ENCODE measurements at places on chromosomes 11 and 22.

DNA sequence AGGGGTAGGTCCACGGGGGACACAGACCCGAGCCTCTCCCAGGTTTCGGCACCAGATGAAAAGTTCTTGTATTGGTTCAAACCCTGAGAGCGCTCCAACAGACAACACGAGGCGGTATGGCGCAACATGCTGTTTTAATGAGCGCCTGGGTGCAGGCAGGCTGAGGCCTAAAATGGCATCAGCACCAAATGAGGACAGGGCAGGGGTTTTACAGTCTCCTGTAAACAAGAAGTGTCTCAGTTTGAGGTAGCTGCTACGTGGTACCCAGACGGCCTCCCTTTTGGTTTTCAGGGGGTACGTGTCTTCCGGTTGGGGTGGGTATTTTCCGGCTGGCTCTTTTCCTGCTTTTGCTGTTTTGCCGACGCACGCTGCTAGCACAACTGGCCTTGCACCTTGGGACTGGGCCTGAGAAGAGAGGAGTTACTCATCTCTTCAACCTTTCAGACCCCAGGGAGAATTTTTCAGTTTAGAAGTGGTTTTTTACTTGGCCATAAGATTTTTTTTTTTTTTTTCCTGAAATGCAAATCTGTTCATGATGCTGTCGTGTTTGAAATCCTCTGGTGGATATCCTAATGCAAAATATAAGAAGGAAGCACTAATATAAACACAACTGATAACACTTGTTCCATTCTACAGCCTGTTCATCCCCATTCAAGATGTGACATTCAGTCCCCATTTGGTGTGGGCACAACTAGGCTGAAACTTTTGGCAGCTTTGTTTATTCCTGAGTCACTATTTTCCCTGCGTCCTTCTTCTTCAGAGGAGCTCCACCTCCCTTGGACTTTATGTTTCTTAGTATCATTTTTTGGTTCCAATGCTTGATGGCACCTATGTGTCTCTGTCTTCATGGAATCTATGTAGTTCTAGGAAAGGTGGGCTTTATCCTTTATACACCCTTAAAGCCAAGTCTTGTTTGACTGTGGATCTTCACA, 6.5 kb downstream of the PPFIBP2 start:
- no peak for DNase-seq

DNA sequence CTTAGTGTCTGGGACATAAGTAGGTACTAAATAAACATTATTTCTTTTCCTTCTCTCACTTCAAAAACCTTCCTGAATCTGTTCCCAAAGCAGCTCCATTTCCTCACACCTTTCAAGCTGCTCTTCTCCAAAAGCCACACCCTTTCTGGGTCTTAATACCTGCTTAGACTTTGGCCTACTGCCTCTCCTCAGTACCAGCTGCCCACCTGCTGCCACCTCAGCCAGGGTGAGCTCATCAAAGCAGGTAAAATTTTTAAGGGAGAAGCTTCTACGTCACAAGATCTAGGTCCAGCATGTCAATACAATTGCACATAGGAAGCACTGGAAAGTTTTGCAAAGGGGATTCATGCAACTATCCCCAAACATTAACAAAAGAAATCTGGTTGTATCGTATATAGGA, 108.4 kb downstream of the RPL27A start:
- no peak for DNase-seq

DNA sequence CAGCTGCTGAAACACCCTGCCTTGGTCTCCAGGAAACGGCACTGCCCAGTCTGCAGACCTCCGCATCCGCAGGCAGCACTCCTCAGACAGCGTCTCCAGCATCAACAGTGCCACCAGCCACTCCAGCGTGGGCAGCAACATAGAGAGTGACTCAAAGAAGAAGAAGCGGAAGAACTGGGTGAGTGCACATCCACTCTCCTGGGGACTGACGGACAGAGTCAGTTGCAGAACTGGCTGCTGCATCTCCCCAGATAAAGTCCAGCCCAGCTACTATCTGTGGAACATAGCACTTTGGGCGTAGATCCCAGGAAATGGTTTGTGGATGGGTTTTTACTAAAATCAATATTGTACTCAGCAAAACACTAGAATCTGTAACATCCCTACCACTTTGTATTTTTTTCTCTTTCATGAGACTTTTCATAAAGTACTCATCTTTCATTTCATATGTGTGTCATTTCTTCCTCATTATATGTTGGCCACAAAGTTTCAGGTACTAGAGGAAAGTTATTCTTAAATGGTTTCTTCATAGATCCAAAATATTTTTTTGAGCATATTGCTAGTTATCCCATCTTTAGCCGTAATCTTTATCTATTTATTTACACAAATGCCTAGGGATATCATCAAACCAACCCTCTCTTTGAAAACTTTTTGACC, 80.1 kb downstream of the DBX1 start:
- no peak for DNase-seq

- DNase-seq, result no peak
These were observed 47.3 kb downstream of the PRR5L start for GRCh38 chr11:36343436-36343835.

- no peak for DNase-seq
These were observed 28.9 kb upstream of the ACER3 start for GRCh38 chr11:76831686-76832310.

DNA sequence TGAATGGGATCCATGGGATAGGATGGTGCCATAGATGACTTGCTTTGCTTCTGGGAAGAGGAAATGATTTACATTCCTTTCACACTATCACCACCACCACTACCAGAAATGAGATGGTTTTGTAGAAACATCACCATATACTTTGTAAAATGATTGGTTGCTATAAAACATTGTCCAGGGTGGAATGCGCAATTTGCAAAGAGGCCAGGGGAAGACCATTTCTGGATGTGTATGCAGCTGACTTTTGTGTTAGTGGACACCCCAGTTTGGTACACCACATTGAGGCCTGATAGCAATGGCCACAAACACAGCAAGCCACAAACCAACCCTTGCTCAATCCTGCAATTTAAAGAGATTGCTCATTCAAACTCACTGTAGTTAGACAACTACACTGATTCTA, 56.7 kb upstream of the RCN1 start:
- no peak for DNase-seq

DNA sequence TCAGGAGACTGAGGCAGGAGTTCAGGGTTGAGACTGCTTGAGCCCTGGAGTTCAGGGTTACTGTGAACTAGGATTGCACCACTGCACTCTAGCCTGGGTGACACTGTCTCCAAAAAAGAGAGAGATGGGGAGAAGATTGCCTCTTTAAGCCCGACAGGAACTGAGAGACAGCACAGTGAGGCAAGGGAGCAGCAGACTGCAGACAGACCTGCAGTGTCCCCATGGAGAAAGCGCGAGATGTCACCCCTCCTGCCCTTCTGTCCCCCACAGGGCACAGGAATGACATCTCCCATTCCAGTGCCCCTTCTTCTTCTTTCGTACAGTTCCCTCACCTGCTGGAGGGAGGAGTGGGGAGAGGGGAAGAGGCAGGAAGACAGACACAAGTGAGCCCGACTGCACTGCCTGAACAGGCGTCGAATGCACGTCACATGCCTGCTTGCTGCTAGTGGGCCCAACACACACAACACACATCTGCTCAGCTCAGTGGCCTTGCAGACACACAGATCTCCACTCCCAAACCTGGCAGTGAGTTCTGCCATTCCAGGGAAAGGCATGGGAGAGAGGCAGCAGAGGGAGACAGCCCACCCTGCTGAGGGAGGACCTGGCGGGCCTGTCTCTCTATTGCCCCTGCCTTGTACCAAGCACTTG, 167.0 kb downstream of the DSCAML1 start:
- no peak for DNase-seq

Data from nephron progenitor cell (in vitro differentiated cells).